Uterus (tissue), 4 donors: ENCODE measurements at places on chromosomes 5 and 9. TPM values are rescaled to one million over a fixed set of nuclear protein-coding genes. Genes with fewer than 3 reads are reported as not detected.

Gene GNA14
- 11.3 TPM for total RNA-seq

Gene CCDC152
- not detected for total RNA-seq

Gene IFNA21
- total RNA-seq: not detected

Gene SEMA5A
- 129 TPM for total RNA-seq

Gene SOX30
- total RNA-seq: not detected

Gene OR1Q1
- not detected for total RNA-seq

Gene TLX3
- total RNA-seq: not detected

Gene CCDC180
- total RNA-seq: 6.6 TPM

Gene FBXO4
- total RNA-seq: 20.7 TPM

Gene TGFBI
- 293 TPM for total RNA-seq

Gene PTPN3
- total RNA-seq: 5.5 TPM
